ELR (cell line): ENCODE measurements at places on chromosomes 5 and 9.

DNA sequence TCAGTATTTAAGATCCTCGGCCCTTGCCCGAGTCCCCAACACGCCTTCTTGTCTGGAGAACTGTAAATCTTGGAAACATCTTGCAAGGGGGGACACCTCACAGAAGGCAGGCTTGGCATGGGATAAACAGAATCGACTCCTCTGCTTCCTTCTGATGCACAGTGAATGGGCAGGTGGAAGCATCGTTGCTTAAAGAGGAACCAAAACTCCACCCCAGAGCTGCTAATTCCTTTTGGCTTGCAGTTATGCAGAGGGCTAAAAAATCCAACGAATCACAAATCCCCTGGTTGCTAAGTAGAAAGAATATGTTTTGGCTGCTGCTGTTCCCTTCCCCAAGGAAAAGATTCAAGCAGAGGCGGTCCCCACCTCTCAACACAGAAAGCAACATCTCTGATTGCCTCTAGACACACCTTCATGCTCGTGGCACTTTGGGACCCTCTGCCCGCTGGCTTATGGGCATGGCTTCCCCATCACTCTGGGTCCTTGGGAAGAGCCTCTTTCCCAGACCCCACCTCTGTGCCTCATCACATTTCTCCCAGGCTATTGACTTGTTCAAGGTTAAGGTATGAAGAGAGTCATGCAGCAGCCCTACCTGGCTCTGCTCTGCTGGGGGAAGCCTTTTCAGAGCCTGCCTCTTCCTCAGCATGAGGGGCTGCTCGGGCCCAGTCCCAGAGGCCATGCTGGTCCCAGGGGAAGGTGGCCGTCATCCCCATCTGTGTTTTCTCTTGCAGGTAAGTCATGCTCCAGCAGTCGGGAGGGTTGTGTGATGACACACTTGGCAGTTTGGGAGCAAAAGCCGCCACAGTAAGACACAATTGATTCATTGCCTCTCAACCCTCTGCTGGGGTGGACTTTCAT is 137.1 kb downstream of the KCNIP1 start:
- no peak for DNase-seq

DNA sequence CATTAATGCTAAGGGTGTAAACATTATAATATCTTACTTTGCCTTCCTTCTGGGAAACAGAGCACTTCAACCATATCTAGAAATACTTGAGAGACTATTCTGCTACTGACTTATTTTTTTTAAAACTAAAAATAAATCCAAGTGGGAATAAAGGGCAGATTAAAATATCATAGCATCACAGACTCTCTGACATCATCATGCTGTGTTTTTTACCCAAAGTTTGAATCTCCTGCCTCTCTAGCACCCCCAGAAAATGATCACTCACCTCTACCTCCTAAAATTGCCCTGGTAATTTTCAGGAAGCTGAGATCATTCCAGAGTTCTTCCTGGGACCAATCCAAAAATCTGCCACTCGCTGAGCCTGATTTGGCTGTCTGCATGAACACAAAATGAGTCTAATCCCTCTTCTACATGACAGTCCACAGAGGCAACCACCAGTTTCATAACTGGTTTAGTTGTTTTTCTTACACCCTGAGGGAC is 813.8 kb upstream of the DMAC1 start:
- DNase-seq: no peak

DNA sequence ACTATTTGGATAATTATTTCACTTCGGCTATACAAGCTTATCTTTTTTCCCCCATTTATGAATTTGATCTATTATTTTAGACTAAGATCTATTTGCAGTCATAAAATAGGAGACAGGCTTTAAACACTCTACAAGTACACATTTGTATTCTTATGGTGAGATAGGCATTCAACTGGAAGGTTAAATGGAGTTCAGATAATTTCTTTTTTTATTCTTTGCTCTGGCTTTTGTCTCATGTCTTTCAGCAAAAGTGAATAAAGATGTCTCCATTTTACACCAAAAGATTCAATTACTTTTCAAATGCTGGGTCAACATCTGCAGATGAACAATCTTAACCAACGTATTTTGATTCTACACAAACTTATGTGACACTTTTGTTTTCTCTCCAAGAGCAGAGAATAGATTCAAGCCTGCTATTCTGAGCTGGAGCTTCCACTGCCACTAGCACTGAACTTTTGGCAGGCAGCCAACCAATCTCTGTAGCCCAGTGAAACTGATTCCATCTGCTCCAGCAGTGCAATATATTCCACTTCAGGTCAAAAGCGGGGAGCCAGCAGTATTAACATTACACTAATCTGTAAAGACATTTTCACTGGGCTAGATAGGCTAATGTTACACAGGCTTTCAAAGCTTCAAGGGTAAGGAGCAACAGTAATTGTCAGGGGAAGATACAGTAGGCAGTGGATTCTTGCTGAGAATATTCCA is 452.0 kb upstream of the ZNF608 start:
- DNase-seq: peak; percentile 32

DNA sequence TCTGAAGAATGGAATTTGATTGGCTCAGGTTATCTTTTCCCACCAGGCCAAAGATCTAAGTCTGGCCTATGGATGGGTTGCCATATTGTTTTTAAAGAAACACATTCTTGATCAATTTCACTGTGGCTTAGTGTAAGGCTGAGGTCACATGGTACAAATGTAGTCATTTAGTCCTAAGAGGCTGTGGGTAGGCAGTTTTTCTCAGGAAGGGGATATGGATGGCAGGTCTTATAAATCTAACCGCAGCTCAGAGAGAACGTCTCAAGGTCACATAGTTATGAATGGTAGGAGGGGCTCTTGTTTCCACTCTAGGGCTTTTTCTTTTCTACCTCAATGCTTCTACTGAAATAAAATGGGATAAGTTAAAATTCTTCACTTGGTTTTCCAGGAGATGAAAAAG is 128.6 kb upstream of the ACTBL2 start:
- no peak for DNase-seq

DNA sequence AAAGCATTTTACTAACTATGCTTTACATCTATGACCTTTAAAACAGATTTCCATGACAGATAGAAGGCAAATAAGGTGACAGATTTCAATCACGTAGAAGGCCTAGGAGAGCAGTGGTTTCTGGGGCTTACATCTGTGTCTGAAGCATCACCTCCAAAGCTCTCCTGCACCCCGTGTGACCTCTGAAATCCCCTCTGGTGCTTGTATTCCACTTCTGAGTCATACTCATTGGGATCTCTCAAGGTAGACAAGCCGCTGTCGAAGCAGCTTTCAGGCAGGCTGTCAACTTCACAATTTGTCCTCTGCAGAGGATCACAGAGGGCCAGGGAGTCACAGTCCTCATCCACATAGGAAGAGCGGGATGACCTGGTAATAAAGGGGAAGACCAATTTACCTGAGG is 62.2 kb downstream of the RASEF start:
- no peak for DNase-seq

DNA sequence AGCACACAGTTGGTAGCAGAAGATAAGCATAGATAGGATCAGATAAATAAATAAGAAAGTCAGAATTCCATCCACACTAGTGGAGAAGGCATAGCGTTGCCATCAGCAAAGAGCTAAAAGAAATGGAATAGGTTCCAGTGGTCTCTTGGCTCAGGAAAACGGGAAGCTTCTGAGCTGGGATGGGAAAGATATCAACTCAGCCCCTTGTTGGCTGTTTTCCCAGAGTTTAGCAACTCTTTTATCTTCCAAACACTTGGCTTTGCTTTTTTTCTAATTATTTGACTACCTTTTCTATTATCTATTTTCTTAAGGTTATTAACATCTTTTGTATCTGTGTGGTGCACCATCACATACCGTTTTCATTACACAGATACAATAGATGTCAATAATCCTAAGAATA is 445.7 kb upstream of the TRPC7 start:
- peak; percentile 23 for DNase-seq

GRCh38 chr9:35162605-35163315 is 951 bp downstream of the UNC13B start:
- peak; percentile 9 for DNase-seq

DNA sequence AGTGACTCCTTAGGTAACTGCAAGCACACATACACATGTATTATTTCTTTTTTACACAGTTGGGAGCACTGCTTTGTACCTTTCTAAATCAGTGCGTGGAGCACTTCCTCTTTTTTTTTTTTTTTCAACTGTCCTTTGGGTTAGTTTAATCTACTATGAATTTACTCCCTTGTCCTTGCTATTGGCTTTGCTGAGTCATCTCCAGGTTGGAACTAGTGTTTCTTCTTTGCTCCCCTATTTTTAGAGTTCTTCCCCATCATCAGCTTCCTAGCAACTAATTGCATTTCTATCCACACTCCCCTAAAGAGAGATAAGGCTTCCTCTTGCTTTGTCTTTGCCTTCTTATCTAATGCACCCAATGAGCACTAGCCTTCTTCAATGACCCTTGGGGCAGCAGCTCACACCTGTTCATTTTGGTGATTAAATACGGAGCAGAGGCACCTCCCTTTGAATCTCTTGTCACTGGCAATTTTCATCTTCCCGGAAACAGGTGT is 24.3 kb downstream of the S100Z start:
- DNase-seq: no peak
